Activated CD4-positive, alpha-beta memory T cell treated with anti-CD3 and anti-CD28 coated beads for 36 hours (primary cell): ENCODE measurements at places on chromosomes 2 and 18.

DNA sequence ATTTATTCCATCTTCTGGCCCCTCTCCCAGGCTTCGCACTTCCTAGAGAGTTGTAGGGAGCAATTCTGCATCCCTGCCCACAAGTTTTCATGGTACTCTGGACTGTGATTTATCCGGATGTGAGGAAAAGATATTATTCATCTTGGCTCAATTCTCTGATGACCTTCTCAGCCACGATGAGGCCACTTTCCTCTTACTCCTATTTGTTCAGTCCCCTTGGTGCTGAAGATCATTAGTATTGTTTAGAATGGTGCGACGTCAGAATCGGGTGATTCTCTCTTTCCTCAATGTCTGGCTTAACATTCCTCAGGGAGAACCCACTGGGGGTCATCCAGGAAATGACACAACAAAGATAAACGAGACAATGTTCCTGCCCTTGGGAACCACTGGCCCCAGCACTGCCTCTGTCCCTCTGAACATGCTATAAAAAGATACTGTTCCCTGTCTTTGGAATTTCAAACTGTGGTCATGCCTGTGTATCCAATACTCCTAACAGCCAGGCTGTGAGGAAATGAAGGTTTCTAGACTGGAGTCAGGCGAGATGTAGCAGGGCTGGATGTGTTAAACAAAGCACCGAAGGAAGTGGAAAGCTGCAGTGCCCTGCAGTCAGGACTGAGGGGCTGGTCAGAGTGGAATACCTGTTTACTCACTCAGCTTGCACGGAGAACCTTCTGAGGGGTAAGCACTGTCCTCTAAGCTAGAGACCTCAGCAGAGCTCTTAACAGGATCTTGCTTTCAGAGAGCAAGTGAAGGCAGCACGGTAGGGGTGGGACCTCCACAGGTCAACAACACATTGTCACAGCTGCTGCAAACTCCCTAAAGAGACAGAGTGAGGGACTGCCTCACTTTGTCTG is 12.9 kb upstream of the GLI2 start:
- DNase-seq, result no peak

- DNase-seq, result no peak
These were observed 60.3 kb downstream of the STEAP3 start for GRCh38 chr2:119283873-119284331.

GRCh38 chr2:145066856-145067548 is 547.1 kb upstream of the ZEB2 start:
- DNase-seq, result no peak

DNA sequence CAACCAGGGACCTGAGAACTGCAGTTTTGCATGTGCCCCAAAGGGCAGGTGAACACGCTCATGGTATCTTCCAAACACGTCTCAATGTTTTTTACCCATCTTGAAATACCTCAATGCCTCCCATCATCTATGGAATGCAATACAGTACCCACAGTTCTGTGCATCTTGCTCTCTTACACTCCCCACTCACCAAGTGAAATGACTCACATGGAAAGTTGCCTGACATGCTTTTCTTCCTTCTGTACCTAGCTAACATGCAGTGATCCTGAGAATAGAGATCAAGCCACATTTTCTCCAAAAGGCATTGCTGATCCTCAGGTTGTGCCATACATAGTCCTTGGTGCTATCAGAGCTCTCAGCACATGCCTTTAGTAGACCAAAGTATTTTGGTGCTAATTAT is 373.9 kb downstream of the GPD2 start:
- DNase-seq, result no peak
